Transverse colon (tissue), 4 donors: ENCODE measurements at places on chromosomes 13 and 19. TPM values are rescaled to one million over a fixed set of nuclear protein-coding genes. Genes with fewer than 3 reads are reported as not detected.

PSG11 gene
- total RNA-seq, result not detected

FARP1 gene
- 35.2 TPM for total RNA-seq

ALDH16A1 gene
- total RNA-seq, result 27.9 TPM

DNA sequence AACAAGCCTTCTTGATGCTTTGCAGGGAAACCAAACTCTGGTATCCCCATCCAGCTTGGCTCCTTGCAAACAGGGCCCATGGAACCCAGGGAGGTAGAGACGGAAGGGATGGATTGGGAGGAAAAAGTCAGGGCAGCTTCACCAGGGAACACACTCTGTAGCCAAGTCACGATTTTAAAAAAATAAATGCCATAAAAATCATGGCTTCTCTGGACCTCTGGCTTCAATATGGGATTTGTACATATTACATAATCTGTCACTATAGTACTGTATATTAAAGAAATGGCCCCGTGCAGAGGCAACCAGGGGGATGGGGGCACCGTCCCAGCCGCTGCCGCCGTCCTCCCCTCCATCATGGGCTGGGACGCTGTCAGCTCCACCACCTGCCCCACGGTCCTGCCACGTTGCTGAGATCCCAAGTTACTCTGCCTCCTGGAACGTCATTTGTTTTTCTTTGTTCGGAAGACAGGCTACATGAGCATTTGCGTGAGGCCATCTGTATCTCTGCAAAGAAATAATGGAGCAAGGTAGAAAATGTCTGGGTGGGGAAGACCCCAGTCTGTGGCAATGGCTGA is 313.3 kb downstream of the ZNF536 start:
- H3K27ac ChIP-seq, result no peak overlapping the region
- H3K27me3 ChIP-seq, result peaks cover 12% of the 10 kb centered on the region
- H3K4me1 ChIP-seq, result no peaks in the 10 kb centered on the region
- no peak overlapping the region for H3K4me3 ChIP-seq

- H3K4me1 ChIP-seq, result no peaks in the 10 kb centered on the region
- no peak overlapping the region for H3K27ac ChIP-seq
- H3K4me3 ChIP-seq, result no peak overlapping the region
- no peaks in the 10 kb centered on the region for H3K27me3 ChIP-seq
- no peaks in the 10 kb centered on the region for H3K36me3 ChIP-seq
These were observed 782.0 kb downstream of the SLITRK1 start for GRCh38 chr13:83100237-83100636.

DNA sequence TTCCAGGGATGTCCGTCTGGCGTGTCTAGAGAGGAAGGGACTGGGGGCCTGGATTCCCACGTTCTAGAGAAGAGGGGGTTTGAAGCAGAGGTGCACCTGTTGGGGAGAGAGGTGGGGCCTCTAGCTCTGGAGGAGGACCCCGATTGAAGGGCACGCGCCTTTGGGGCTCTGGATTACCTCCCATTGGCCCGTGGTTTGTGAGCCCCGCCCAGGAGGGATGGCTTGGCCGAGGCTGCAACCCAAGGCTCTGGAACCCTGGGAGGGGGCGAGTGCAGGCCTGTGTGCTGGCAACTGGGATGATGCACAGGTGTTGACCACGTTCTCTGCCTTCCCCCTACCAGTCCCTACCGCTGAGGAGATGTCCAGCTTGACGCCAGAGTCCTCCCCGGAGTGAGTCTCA is 20.2 kb downstream of the TMEM150B start:
- no peaks in the 10 kb centered on the region for H3K36me3 ChIP-seq
- no peak overlapping the region for H3K27ac ChIP-seq
- no peaks in the 10 kb centered on the region for H3K27me3 ChIP-seq
- H3K4me3 ChIP-seq, result no peak overlapping the region
